ENCODE measurements at places on chromosomes 11 and 22.

DNA sequence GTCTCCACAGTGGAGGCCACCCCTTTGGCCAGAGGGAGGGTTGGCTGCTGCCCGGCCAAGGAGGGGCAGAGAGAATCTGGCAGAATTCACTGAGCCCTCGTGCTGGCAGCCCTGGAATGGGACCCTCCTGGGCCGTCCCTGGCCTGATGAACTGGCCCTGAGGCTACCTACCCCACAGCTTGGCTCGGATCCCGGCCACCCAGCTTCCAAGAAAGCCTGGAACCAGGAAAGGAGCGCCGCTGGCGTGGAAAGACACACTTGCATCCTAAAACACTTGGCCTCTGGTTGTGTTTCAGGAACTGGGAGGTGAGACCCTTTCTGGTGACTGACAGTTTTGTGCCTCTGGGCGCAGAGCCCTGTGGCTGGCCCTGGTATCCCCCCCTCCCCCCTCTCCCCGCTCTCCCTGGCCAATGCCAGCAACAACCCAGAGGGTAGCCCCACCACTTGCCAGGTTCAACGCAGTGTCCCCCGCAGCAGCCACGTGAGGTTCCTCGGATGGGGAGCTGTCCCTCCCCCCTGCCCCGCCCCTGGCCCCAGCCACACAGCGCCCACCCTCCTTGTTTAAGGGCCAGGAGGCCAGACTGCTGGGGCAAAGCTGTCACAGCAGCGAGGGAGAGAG lies 693 bp downstream of the NFAM1 start:
- DNase-seq: no peak

DNA sequence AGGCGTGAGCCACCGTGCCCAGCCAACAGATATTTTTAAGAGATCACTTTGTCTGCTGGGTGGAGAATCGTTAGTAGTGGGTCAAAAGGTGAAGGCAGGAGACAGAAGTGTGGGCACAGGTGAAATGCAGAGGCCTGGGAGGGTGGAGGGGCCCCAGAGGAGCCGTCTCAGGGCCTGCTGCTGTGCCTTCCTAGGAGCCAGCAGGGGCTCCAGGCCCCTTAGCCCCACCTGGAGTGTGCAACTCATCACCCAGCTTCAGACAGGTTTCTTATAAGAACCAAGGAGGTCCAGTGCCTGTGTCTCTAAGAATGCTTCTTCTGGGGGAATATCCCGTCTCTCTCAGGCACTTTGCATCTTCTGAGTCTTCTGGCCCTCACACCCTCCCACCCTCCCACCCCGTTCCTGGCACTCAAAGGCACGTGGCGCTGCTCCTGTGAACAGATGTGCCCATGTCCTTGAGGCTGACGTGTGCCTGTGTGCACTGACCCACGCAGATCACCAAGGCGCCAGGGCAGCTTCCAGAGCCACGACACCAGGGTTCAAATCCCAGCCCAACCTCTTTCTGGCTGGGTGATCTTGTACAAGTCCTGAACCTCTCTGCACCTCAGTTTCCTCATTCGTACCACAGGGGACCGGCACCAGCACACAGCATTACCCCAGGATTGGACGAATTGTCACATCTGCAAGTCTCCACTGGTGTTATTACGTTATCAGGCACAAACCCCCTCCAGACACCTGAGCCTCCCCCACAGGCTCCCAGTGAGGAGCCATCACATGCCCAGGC lies 3.4 kb downstream of the ARSA start:
- DNase-seq: no peak

GRCh38 chr11:87840786-87841185 lies 334.5 kb downstream of the RAB38 start:
- DNase-seq: no peak

- DNase-seq: no peak
Observed at GRCh38 chr11:15884777-15885540, 471.4 kb downstream of the SOX6 start.

DNA sequence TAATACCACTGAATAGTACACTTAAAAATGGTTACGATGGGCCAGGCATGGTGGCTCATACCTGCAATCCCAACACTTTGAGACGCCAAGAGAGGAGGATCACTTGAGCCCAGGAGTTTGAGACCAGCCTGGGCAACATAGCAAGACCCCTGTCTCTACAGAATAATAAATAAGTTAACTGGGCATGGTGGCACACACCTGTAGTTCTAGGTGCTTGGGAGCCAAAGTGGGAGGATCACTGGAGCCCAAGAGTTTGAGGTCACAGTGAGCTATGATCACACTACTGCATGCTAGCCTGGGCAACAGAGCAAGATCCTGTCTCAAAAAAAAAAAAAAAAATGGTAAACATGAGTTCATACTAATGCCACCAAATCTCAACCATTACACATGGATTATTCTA lies 61.3 kb downstream of the CD6 start:
- no peak for DNase-seq

DNA sequence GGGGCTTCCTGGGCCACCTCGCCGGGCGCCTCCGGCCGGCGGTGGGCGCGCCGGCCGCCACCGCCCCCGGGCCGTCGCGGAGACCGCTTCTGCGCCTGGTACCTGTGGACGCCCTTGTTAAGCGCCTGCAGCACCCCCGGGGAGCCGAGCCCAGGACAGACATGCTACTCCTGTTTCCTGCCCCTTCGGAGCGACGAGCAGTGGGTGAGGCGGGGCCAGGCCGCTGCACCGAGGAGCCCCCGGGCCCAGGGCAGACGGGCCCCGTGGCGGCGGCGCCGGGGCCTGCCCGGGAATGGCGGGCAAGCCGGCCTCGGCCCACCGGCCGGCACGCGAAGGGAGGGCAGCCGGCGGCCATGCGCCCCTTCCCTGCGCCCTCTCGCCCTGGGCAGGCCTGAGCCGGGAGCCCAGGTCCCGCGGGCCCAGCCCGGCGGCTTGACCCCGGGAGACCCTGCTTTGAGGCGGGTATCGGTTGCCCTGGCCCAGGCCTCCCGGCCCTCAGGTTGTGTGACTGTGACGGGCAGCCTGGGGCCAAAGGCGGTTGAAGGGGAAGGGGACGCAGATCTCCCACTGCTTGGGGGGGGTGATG lies 789 bp upstream of the KDM2A start:
- DNase-seq: peak; percentile 52

DNA sequence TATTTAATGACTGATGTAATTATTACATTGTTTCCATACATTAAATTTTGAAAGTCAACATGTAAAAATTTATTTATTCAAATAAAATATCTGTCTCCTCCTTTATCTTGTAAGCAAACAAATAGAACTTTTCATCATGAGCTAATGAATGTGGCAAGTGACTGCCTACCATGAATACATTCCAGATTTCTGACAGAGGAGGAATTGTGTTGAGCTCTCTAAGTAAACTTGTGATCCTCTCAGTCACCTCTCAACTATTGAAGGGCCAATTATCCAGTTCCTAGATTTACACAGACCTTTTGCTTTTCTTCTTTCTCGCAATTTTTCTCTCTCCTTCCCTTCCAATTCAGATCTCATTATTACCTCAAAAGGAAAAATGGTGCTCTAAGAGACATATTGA lies 21.5 kb downstream of the PRRG4 start:
- DNase-seq: no peak

DNA sequence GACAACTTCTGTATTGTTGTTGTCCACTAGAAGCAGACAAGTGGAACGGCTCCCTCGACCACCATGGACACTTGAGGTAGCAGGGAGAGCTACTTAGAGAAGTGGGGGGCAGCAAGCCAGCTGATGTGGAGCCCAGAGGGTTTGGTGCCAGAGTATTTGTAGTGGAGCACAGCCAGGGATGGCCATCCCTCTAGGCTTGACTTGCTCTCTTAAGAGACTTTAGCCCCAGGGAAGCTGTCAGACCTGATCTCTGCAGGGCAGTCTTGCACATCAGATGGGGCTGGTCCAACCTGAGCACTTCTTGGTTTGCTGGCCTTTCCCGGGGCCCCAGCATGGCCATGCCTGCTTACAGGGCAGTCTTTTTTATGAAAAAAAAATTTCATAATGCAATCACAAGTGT lies 15.0 kb upstream of the TMEM135 start:
- no peak for DNase-seq

DNA sequence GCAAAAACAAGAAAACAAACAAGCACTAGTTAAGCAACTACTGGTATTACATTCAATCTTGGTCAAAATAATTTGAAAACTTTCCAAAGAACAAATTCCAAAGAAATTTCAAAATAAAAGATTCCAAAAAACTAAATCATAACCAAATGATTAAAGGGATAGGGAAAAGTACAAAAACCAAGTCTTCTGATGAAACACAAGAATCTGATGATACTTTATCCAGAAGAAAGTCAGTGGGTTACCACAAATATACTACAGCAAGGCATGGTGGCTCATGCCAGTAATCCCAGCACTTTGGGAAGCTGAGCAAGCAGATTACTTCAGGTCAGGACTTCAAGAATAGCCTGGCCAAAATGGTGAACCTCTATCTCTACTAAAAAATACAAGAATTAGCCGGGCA lies 59.1 kb downstream of the NUP98 start:
- no peak for DNase-seq

- no peak for DNase-seq
Observed at GRCh38 chr22:22883090-22883727, 4.4 kb upstream of the IGLL5 start.

DNA sequence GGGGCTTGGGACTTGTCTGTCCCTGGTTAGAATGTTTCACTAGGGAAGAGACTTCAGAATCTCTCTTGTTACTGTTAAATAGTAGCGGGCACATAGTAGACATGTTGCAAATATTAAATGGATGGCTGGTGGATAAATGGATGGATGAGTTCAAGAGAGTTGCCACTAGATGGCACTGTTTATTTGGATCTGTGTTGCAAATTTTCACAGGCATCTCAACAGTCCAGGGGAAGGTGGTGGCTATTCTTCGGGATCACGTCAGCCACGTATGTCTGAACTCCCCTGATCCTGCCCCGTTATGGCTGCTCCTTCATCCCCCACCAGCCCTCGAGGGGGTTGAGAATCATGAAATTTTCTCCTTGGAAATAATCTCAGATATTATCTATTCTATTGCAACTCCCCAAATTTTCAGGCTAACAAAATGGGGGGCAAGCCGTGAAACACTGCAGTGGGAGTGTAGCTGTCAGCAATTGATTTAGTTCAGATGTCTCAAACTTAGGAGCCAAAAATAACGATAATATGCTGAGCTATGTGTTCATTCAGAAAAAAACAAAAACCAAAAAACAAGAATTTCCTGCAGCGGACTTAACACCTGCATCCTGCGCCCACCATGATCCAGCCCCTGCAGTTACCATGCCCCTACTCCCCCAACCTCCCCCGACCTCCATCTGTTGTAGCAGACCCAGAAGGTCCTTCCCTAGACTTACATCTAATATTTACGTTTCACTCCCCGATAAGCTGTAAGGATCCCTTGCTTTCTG lies 29.1 kb upstream of the BIRC3 start:
- DNase-seq: peak; percentile 40

GRCh38 chr11:515131-515530 lies 8.1 kb upstream of the RNH1 start:
- no peak for DNase-seq

DNA sequence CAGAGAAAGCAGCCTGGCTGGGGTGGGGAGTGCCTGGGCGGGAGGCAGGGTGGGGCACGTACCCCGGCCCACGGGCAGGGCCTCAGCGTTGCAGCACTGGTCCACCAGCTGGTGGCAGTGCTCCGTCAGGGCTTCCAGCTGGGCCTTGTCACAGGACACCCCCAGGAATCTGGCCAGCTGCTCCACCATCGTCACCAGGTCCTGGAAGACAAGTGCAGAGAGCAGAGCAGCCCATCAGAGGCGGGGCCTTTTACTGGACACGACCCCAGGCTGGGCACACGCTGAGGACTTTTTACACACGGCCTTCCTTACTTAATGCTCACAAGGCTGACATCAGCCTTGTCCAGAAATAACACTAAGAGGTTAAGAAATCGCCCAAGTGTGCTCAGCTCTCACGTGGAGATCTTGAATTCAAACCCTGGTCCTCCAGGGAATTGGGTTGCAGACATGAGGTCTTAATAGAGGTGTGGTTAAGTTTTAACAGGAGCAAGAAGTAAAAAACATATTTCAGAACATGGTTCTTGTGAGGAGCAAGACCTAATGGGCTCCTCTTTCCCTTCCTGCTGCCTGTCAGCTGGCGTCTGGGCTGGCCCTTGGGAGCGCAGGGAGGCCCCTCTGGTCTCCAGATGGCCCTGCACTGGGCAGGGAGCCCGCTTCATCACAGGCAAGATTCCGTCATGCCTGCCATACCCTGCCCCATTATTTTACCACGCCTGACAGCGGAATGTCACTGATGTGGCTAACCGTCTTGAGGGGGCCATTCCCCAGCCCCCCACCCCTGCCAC lies 17.1 kb upstream of the EFCAB6 start:
- DNase-seq: no peak

DNA sequence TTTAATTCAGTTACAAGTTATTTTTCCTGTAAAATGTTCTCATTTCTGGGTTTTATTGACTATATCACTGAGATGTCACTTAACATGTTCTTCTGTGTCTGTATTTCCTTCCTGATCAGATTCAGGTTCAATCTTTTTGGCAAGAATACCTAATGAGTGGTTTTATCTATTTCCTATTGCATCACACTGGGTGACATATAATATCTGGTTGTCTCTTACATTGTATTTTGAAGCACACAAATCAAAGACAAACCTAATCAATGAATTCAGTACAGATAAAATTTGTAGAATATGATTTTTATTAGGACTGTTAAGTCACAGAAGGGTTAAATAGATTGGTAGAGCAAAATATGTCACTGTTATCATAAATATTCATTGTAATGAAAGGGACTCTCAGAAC lies 60.4 kb downstream of the BCL2L13 start:
- no peak for DNase-seq

GRCh38 chr11:58898106-58898505 lies 41.2 kb upstream of the GLYATL1 start:
- no peak for DNase-seq

- no peak for DNase-seq
Observed at GRCh38 chr11:130454491-130455252, 6.2 kb downstream of the ADAMTS15 start.
